AG08396 (cell line): ENCODE measurements at places on chromosomes 11 and 22.

GRCh38 chr22:25752615-25753214 is 10.7 kb downstream of the MYO18B start:
- no peak for DNase-seq

DNA sequence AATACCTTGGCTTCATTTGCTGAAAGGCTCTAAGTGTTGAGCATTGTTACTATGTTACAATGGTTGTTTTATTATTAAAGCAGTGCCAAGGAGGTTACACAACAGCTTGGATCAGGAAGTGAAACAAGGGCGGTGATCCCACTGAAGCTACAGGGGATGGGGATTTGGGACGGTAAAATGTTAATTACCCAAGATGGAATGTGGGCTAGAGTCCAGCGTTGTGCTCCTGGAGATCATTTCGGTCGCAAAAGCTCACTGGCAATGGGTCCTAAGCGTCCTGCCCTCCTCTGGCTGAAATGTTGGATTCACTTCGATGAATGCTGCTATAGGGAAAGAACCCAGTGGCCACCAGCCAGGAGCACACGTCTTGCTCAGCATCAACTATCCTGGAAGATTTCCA is 48.3 kb downstream of the FAM83F start:
- DNase-seq: no peak

DNA sequence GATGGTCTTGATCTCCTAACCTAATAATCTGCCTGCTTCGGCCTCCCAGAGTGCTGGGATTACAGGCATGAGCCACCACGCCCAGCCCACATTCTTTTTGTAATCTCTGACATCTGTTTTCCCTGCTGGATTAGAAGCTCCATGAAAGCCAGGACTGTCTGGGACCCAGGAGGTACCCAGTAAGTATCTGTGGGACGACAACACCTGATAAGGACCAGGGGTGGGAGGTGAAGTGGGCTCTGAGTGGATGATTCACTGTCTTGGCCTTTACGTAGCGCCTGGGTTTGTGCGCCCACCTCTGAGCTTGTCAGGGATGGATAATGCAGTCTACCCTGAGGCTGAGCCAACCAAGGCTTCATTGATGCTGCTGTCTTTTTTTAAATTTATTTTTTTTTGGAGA is 118.8 kb downstream of the ABTB2 start:
- DNase-seq: no peak

- DNase-seq: peak; percentile 66
Measured at GRCh38 chr11:78187366-78188285, 800 bp downstream of the KCTD21 start.

DNA sequence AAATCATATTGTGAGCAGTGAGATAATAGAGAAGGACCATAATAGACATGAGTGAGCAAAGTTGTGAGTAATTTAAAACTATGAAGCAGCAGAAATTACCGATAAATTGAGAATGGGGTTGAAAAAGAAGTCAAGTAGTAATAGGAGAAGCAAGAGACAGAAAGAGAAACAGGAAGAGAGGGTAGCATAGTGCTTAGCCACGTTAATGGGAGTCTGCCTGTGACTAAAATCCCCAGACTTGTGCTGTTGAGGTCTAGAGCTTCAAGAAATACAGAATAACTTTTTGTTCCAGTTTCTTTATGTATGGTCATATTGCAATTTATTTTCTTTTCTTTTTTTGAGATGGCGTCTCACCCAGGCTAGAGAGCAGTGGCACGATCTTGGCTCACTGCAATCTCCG is 368.7 kb downstream of the METTL15 start:
- DNase-seq: no peak

DNA sequence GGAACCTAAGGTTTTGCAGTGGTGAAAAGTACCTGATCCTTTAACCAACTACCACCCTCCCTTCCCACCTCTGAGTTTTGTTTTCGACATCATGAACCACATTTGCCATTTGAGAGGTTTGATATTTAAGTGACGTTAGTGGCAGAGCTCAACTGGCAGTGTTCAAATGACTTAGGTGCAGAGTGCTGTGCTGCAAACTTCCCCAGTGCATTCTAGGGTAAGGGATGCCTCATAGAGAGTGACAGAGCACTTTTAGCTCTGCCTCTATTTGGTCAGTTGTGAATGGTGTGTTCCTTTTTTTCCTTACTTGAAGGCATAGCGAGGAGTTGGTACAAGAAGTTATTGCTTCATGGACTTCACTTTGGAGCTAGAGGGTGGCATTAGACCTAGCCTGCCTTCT is 9.4 kb downstream of the BMAL1 start:
- DNase-seq: no peak

DNA sequence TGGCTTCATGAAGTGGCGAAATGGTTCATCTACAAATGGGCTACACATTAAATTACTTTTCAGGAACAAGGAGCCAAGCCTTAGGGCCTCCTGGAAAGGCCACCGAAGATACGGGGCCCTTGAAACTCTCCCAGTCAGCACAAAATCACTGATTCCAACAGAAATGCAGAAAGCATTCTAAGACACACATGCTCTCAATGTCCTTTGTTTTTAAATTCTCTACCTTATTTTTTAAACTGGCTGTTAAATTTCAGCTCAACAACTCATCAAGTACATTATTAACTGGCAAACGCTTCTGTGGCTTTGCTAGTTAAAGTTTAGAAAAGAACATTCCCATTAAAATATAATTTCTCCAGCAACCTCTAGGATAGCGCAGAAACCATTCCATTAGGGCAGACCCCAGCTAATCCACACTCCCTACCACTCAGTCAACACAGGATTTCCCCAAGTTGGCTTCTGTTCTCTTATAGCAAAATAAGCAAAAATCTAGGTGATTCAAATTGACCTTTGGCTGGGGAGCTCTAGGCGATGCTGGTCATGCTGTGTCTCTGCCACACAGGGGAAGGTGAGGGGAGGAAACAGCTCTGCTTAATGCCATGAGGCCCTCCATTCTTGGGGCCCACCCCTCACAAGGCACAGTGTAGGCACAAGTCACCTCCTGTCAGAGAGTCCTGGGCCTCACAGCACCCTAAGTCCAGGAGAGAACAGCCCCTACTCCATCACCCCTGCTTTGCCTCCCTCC is 47.1 kb downstream of the PLEKHA7 start:
- DNase-seq: no peak

GRCh38 chr22:47021371-47022074 is 259.1 kb downstream of the TBC1D22A start:
- DNase-seq: no peak

GRCh38 chr11:33227578-33228261 is 29.5 kb upstream of the HIPK3 start:
- peak; percentile 26 for DNase-seq

DNA sequence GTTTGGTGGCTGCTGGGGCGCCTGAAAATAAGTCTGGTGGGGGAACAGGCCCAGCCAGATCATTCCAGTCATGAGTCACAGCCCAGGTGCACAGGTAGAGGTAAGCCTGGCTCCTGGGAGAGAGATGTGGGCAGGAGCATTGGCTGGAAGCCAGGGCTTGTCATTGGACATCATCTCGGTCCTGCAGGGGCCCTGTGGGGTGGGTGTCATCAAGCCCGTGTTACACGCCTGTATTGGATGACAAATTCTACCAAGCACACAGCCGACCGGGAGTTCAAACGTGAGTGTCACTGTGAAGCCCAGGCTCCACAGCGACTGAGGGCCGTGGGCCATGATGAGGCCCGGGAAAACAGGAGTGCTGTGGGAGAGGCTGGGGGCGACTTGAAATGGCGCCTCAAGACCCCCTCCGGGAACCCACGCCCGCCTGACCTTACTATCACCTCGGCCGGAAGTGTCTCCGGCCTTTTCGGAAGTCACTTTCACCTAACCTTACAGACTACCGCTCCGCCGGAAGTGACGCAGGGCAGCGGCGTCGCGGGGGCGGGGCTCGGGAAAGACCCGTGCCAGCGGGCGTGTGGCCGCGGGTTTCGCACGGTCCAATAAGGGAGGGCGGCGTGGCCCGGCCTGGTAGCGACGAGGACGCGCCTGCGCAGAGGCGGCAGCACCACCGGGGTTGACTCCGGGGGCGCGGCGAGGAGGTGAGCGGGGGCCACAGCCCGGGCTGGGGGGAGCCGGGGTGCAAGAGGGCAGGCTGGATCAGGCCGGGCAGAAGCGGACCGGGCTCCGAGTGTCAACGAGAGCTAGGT is at the start of gene FKBP2:
Gene FKBP2, plus strand, starts transcription at position 661 of the 806 bp plus-strand sequence. CDS start 1,293 bp downstream, outside the sequence.
- DNase-seq: peak; percentile 99

DNA sequence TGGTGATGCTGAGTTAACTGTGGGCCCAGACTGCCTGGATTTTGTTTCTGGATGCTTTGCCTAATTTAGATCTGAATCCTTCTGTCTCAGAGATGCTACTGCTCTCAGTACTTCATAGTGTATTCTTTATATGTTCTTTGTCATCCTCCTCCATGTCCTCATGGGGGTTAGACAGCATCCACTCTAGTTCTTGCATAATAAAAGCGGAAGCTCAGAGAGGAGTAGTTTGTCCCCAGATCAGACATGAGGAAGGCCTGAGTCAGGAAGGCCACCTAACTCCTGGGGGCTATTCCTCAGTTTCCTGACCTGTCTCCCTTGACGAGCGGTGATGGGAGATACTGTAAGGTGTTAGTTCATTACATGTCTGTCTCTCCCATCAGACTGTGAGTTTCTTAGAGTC is 90.2 kb downstream of the SCN3B start:
- no peak for DNase-seq

GRCh38 chr11:93821617-93822016 is 28.8 kb downstream of the VSTM5 start:
- DNase-seq: no peak

- no peak for DNase-seq
Measured at GRCh38 chr11:15629690-15630321, 515.1 kb downstream of the INSC start.

DNA sequence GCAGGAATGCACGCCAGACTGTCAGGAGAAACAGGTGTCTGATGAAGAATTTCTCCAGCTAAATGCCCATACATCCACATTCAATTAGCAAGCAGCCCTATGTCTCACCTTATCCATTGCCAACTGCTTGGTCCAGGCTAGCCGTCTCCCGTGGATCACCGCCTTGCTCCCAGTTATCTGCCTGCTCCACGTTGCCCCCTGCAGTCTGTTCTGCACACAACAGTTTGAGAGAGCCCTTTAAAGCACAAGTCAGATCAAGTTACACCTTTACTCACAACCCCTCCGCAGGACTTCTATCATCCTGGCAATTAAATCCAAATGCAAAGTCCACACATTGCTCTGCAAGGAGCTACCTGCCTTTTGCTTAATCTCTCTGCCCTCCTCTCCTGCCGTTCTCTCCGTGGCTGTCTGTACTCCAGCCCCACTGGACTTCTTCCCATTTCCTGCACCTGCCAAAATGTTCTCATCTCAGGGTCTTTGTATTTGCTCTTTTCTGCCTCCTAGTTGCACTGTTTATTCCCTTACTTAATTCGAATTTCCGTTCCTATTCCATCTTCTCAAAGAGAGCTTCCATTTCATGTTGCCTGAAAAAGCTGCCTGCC is 185.3 kb upstream of the LARGE1 start:
- DNase-seq: no peak

DNA sequence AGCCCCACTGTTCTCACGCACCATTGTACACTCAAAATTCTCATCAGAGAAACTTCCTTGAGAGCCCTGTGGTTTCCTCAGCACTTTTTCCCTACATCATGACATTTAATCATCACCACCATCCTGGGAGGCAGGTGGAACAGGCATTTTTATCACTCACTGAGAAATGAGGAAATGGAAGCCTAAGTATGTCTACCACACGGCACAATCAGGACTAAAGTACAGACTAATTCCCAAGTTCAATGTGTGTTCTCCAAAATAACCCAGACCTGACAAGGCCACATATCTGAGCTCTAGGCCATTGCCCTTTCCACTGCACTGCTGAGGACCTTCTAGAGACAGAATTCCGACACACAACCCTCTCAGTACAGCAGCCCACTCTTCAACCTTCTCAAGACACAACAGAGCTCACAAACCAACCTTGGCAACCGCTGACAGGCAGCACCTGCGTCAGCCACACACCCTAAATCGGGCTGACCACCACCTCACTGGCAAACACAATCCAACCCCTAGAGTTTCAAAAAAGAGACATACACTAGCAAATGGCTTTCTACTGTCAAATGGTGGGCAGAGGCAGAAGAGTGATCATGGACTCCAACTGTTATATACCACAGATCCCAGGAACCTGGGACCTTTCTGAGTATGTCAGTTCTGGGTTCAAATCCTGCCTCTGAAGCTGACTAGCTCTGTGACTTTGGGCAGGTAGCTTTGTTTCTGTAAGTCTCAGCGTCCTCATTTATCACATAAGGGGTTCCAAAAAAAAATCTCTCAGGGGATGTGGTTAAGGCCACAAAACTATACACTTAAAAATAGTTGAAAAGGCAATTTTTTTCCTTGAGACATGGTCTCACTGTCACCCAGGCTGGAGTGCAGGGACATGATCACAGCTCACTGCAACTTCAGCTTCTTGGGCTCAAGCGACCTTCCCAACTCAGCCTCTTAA is 16.3 kb downstream of the SMCO4 start:
- no peak for DNase-seq

GRCh38 chr11:22898036-22898435 is 37.8 kb upstream of the CCDC179 start:
- no peak for DNase-seq

DNA sequence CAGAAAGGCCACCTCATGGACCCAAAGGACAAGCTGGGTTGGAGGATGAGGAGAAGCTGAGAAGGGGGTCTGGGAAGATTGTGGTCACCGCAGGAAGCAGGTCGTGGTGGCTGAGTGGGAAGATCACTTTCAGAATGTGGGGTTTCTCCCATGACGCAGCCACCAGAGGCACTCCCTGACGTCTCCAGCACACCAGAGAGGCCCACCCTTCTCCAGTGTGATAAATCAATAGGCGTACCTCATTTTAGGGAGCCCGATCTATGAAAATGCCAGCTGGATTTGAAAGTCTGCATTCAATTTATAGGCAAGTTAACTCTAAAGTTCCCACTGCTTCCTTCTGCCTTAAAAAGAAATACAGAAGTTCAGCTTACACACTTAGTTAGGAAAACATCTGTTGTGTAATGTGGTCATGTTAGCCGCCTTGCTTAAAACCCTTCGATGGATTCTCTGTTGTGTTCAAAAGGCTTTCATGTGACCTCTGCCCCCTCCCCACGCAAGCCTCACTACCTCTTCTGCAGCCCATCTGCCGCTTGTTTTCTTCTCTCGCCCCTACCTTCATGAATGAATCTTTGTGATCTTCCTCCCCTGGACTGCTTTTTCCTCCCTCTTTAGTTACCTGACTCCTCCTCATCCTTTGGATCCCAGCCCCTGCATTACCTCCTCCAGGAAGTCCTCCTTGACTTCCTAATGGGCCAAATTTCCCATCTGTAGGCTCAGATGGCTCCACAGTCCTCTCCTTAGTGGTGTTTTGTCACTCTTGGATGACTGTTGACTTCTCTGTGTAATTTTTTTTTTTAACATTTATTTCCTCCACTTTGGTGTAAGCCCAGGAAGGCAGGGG is 10.7 kb downstream of the TSPAN18 start:
- no peak for DNase-seq
